ENCODE measurements at places on chromosomes 3 and 15. TPM values are rescaled to one million over a fixed set of nuclear protein-coding genes. Genes with fewer than 3 reads are reported as not detected.
A peak's percentile ranks its signal among the peaks of the same experiment; 100 is the strongest.

GRCh38 chr3:168097381-168097780 is 1.7 kb upstream of the GOLIM4 start:
- no peak for DNase-seq

Gene RHOV
- total RNA-seq = 0.50 TPM

Gene UROC1
- 0.25 TPM for total RNA-seq

DNA sequence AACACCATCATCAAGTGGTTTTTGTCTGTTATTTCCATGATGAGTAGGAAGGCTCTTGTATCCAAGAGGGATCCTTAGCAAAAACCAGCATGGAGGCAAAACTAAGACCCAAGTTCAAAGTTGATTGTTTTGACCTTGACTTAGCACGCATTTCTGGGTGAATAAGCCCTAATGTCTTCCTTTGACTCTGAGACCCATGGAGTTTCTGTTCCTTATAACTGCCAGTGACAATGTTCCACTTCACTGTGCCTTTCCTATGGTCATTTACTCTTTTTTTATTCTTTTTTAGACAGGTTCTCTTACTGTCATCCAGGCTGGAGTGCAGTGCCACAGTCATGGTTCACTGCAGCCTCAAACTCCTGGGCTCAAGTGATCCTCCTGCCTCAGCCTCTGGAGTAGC is 118.2 kb upstream of the MRPL3 start:
- no peak for DNase-seq

- DNase-seq = no peak
Observed at GRCh38 chr3:169148448-169149348, 514.8 kb downstream of the MECOM start.

DNA sequence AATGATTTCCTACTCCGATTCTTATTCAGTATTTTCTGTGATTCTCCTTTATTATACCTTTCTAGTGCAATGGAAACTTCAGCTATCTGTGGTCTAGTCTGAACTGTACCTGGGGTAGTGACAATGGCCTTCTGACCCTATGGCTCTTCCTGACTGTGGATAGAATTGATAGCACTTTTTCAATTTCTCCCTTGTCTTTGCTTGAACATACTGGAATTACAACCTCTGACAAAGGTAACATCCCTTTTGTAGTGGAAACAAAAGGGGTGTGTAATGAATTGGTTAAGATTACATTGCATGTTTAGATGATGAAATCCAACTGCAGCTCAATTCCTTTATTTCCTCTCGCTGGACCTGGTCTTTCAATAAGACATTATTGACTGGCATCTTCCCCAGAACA is 21.0 kb upstream of the SOX2 start:
- DNase-seq = no peak

GRCh38 chr3:197027151-197027895 is 2.3 kb downstream of the MELTF start:
- no peak for DNase-seq

Gene THPO
- 0.71 TPM for total RNA-seq

- no peak for DNase-seq
Observed at GRCh38 chr3:71369701-71370391, 213.7 kb downstream of the FOXP1 start.

GRCh38 chr3:5784690-5785089 is 597.2 kb downstream of the EDEM1 start:
- no peak for DNase-seq

DNA sequence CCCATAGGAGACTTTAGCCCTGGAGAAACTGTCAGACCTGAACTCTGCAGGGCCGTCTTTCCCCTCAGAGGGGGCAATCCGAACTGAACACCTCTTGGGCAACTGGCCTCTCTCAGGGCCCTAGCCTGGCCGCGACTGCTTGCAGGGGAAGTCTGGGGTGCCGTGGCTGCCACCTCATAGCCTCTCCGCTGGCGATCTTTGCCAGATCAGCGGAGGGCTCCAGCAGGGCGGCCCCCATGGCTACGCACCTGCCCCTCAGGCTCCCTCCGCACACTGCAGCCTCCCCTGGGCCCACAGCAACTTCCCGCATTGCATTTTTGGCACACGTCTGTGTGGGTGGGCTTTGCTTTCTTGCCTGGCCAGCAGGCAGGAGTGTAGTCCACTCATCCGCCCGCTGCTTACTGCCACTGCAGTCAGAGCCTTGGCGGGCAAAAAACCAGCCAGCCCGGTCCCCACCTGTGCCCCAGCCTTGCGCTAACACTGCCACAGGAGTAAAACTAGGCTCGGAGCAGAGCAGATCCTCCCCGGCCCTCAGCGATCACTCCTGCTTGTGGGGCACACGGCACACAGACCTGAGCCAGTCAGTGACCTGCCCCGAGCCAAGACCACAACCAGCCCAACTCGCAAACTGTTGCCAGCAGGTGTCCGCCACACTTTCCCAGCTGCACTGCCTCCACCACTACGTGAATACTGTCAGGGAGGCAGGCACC is 266.8 kb upstream of the CBLB start:
- DNase-seq = no peak

GRCh38 chr3:25142609-25143355 is 285.3 kb upstream of the RARB start:
- DNase-seq = no peak

GRCh38 chr3:12655701-12656100 is 8.2 kb downstream of the RAF1 start:
- no peak for DNase-seq

Gene KBTBD12
- 1.6 TPM for total RNA-seq

Gene FGD5
- total RNA-seq = 17.8 TPM

Gene CPB1
- total RNA-seq = 1.4 TPM

DNA sequence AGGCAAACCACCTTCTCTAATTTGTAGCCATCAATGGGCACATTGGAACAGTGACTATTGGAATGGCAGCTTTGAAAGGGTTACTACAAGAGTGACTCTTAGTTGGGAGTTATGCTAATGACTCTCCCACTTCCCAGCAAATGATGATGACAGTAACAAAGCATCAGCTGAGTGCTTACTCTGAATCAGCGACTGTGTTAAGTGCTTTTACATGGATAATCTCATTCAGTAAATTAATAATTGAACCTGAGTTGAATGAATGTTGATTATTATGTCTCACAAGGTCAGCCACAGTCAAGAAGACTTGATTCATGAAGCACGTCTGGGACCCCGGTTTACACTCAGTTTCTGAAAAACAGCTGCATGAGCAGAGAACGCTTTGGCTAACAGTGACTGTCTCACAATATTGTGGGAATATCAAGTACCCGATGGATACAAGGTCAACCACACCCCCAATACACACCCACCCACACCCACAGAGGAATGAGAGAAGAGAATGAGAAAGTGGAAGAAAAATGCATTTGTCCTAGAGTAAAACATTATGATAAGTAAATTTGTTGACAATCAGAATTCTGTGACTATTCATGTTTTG is 242.0 kb upstream of the FEZF2 start:
- DNase-seq = no peak

DNA sequence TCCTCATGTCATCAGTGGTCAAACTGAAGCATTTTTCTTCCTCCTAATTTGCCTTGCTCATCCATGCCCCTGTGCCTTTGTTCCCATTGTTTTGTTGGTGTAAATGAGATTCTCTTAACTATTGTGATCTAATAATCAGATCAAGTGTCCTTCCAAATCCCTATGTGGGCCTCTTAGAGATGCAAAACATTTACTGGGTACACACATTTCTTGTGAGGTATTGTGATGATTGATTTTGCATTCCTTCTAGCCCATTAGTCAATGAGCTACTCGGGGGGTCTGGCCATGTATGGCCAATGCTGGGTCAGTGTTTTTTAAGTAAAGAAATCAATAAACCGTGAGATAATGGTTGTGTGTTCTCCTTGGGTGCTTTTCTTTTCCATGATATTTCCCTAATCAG is 580.4 kb downstream of the VGLL3 start:
- DNase-seq = no peak

- no peak for DNase-seq
Observed at GRCh38 chr3:141184430-141184829, 47.2 kb upstream of the PXYLP1 start.

GRCh38 chr3:116386168-116386567 is 59.1 kb downstream of the LSAMP start:
- DNase-seq = no peak

GRCh38 chr3:159486580-159486979 is 502.1 kb upstream of the IL12A start:
- DNase-seq = no peak

DNA sequence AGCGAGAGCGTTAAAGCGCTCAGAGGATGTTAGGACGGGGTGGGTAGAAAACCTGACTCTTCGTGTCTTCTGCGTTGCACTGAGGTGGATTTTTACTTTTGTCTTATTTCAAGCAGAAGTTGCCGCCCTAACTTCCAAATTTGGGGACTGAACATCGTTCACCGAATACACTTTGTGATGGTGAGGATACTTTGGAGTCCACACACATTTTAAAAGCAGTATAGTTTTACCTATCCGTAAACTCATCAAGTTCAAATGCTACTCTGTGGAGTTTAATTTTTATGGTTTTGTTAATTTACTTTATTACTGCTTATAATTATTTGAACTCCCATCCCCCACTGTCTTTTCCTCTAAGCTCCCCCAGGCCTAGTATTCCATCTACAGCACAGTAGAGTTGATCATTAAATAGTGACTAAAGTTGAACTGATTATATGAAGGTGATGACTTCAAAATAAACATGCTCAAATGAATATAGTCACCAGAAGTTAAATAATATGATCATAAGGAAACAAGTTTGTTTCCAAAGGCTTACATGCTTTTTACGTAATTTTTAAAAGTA is 617 bp upstream of the EOGT start:
- DNase-seq = no peak

Gene ZNF860
- 4.0 TPM for total RNA-seq

- no peak for DNase-seq
Observed at GRCh38 chr3:157353652-157354051, 83.0 kb upstream of the PTX3 start.

Gene FOXL2NB
- 2.8 TPM for total RNA-seq

DNA sequence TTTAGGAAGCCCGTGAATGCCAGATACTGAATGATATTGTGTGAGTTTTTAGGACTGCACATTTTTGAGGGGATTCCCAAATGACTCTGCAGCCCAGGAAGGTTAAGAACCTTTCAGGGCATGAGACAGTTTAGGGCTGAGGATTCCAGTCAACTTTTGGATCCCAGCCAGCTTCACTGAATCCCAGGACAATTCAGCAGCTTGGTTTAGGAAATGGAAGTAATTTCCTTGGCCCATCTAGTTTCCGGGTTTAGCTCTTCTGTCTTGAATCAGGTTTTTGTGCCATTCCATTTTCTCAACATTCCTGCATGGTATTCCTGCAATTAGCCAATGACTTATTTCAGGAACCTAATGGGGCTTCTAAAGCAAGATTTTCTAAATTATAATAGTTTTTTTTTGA is 253.9 kb downstream of the LSAMP start:
- no peak for DNase-seq

DNA sequence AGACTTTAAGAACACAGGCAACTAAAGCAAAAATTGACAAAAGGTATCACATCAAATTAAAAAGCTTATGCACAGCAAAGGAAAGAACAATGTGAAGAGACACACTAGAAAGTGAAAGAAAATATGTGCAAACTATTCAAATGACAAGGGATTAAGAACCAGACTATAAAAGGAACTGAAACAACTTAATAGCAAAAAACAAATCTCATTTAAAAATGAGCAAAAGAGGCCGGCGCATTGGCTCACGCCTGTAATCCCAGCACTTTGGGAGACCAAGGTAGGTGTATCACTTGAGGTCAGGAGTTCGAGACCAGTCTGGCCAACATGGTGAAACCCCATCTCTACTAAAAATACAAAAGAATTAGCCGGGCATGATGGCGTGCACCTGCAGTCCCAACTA is 14.4 kb downstream of the NGLY1 start:
- no peak for DNase-seq

DNA sequence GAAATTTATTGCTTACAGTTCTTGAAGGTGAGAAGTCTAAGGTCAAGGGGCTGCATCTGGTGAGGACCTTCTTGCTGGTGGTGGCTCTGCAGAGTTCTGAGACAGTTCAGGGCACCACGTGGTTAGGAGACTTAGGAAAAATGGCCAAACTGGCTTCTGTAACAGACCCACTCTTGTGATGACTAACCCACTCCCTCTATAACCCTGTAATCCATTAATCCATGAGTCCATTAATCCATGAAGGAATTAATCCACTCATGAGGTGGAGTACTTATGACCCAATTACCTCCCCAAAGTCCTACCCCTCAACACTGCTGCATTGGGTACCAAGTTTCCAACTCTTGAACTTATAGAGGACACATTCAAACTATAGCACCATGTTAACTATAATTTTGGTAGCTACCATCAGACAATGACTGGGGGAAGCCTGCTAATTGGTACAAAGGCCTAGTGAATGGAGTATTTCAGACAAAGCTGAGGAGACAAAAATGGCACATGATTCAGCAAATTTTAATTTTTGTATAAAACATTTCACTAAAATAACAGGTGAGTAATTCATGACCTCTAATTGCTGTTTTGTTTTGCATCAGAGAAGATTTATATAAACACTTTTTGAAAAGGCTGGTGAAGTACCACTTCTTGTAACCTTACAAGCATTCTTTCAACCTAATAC is 374.1 kb upstream of the TBL1XR1 start:
- DNase-seq = no peak

GRCh38 chr3:71208211-71209095 is 375.1 kb downstream of the FOXP1 start:
- no peak for DNase-seq

DNA sequence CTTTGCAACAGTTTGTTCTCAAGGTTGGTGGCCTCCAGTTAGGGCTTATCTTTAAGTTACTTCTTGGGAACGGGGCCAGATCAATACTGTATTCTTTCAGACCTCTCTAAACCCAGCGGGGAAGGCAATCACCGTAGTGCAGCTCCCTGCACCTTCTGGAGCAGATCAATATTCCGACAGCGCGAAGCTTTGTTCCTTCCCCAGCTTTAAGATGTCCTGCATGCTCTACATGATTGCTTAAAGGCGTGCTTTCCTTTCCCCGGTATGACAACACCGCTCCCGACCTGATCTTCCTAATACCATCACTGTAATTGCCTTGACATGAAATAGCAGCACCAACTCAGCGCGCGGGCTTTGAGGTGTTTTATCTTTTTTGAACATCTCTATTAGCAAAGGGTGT is 755.2 kb downstream of the NR2F2 start:
- DNase-seq = no peak

DNA sequence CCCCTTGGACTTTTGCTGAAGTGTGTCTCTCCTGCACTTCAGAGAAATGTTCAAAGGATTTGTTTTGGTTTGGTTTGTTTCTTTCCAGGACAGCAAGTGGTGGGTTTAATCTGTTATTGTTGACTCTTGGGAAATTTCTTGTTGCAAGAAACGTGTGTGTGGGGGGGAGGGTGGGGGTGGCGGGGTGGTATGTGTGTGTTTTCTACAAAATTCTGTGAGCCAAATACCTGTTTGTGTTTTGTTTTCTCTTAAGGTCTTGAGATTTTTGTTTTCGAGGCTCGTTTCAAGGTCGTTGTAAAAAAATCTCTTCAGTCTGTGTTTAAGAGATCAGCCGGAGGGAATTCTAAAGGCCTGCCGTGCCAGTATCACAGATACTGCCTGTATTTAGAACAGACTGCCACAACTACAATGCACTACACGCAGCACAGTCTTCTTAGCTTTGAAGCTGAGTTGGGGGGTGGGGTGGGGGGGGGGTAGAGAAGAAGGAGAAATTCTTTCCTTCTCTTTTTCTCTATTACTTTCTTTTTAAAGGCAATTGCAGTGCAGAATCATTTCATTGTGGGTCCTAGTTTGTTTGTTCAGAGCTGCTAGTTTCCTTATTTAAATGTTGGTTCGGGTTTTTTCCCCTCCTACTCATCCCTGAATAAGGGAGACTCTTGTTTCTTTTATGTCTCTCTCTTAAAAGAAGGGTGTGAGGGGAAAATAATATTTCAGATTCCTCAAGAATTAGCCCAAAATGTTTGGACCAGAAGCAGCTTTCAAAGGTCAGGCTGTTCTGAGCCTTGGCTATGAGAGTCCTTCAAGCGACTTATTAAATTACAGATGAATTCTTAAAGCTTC is 1.4 kb upstream of the BCL6 start:
- peak; percentile 69 for DNase-seq

All from testis (tissue), 5 donors.